ENCODE measurements at places on chromosomes 3 and 15.

DNA sequence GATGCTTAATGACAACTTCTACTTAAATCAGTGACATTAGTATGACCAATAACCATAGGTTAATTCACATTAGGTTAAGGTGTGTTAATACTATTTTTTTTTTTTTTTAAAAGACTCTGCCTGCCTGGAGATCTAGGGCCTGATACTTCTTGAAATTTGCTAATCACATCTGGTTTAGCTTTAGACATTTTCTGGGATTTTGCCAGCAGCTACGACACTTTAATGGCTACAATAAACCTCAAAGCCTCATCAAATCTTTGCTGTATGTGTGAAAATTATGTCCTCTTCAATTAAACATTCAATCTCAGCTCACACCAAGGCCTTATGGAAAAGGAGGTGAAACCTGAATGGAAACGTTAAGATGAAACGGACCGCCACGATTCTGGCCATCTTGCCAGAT lies 167.9 kb downstream of the GREM1 start:
- DNase-seq, result no peak

DNA sequence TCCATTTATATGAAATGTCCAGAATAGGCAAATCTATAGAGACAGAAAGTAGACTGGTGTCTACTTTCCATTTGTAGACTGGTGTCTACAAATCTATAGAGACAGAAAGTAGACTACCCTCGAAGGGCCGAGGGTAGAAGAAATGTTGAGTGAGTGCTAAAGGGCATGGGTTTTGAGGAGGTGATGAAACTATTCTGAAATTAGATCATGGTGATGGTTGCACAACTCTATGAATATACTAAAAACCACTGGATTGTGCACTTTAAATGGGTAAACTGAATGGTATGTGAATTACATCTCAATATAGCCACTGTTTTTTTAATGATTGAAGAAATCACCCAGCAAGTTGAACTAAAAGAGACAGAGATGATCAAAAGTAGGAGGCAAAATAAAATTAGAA lies 27.9 kb downstream of the TP53BP1 start:
- no peak for DNase-seq

DNA sequence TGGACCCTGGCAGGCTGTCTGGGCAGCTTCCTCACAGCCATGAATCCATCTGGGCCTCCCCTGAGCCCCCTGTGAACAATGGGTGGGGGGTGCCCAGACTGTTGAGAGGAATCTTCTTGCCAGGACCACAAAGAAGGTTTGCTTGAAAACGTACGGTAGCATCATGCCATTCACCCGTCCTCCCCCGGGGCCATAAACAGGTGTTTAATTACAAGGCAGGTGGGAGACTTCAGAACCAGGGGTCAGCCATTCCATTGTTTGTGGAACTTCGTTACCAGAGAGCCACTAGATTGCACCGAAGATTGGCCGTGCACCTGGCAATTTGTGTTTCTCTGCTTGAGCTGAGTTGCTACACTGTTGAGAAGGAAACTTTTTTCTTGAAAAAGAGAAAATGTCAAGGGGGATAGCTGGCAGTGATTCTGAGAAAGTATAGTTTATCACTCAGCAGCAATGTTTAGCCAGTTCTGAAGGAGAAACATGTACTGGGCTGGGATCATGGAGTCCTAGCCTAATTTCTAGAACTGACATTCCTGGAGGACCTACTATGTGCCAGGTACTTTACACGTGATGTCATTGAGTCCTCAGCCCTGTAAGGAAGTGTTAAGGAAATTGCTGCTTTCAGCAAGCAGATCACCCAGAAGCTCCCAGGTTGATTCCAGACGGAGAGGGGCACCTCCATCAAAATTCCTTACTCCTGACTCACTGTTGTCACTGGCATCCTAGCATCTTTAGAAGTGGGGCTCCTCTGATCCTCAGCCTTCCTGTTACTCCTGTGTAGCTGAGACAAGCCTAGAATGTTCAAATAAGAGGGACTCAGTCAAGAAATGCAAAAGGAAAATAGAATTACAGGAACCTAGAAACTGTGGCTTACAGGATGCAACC lies 103.8 kb upstream of the UBE2E1 start:
- DNase-seq, result no peak

- DNase-seq, result no peak
Observed at GRCh38 chr15:83012076-83012426, 612 bp upstream of the C15orf40 start.

- no peak for DNase-seq
Observed at GRCh38 chr3:118948146-118948545, 86.5 kb downstream of the IGSF11 start.

DNA sequence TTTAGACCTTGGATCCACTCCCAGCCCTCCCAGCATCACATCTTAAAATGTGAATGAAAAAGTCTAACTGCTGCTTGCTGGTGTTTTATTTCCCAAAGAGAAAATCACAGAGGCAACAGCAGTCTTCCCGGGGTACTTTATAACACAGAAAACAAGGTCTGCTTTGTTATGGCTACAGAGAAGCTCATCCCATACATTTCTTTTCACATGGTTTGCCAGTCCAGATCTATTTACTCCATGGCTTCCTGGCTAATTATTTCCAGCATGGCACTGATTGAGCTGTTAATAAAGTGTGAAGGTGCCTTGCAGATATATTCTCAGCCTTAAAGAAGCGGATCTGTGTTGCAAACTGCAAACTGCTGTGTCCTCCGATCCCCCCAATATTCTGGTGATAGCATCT lies 466.1 kb upstream of the CFAP20DC start:
- DNase-seq, result no peak

DNA sequence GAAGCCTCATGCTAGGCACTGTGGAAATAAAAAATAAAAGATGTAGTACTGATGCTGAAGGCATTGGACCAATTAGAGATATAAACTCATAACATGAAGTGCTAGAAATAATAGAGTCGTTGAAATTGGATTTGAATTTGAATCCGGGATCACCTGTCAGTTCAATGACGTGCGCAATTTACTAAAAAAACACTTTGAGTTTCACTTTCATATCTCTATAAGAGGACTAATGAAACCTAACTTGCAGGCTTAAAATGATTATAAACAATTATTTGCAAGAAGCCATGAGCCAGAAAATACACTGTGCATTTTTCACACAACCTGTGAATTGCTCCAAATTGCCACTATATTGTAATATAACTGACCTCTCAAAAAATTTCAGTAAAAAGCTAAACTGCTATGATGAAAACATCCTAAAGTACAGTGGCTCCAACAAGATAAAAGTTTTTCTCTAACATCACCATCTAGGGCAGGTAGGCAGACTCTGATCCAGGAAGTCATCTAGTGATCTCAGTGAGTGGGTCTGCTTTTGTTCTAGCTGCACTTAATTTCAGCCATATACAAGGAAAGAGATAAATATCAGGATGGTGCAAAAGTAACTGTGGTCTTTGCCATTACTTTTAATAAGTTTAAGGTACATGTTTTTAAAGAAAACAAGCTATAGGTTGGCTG lies 440.2 kb downstream of the CNTN6 start:
- DNase-seq, result no peak

DNA sequence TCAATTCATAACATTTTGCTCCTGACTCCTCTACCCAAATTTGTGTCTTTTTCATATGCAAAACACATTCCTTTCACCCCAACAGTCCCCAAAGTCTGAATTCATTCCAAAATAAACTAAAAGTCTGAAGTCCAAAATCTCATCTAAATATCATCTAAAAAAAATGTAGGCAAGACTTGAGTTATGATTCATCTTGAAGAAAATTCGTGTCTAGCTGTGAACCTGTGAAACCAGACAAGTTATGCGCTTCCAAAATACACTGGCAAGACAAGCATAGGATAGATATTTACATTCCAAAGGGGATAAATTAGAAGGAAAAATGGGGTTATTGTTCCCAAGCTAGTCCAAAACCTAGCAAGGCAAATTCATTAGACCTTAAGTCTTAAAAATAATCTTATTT lies 1302.0 kb upstream of the GBE1 start:
- DNase-seq, result no peak

DNA sequence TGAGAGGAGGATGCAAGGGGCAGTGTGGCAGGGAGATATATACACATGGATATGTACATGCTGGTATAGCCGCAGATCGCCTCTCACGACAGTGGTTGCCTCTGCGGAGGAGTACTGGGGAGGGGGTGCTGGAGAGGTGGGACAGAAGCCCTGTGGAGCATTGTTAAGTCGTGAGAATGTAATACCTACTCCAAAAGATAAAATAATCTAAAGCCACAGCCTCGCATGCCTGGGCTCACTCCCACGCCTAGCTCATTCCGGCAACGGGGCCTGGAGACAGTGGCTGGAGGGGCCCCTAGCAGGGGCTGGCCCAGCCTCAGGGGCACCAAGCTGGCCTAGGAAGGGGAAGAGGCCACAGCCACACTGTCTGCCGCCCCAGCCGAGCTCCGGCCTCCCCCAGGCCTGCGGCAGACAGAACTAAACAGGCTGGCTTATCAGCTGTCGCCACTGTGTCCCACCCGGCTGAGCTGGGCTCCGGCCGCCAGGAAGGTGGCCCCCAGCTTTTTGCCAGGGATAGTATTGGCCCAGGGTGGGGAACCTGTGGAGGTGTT lies 65.1 kb upstream of the LCTL start:
- no peak for DNase-seq

- DNase-seq, result no peak
Observed at GRCh38 chr3:186421946-186422345, 59.9 kb upstream of the DGKG start.

DNA sequence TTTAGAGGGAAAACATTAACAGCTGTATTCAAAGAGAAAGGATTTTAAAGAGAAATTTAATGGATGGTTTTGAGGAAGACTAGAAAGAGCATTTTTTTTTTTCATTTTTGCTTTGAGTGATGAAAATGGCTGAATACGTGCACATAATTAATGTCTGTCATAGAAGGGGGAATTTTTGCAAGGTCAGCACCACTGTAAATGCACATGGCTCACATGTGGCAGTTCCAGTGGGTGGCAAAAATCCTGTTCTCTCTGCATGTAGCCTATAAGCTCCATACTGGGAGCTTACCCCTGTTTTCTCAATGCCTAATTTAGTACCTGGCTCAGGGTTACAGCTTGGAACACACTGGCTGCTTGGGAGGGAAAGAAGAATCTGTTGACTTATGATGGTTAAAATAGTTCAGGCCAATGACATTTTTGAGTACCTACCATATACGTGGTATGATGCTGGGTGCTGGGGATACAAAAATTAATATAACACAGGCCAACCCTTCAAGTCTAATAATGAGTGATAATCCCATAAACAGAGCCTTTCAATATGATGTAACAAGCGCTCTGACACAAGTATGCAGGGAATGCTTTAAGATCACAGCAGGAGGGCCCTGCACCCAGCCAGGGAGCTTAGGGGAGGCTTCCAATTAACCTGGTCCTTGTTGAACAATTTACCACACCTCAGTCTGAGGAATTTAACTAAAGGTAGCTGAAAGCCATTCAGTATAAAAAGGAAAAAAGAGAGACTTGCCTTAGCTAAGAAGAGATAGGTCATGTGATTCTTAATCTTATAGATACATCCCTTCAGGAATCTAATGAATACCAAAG lies 33.0 kb downstream of the HSPBAP1 start:
- no peak for DNase-seq

DNA sequence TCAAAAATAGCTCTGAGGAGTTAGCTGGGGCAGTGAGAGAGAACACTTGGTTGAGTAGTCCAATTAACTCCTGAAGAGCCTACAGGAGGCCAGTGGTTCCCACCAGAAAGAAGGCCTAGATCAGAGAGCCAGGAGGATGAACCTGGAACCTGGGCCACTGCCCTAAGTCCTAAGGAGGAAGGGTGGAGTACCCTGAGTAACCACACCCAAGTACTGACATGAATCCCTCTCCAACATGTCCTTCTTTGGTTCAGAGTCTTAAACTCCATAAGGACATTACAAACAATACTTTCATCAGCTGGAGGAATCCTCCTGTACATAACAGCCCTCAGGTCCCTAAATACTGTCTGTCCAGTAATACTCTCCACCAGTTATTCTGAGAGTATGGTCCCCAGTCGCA lies 25.6 kb upstream of the C3orf62 start:
- DNase-seq, result no peak

GRCh38 chr15:48089702-48090101 lies 31.1 kb upstream of the SLC24A5 start:
- no peak for DNase-seq

- DNase-seq, result no peak
Observed at GRCh38 chr3:46712191-46713049, 5.2 kb downstream of the PRSS50 start.

DNA sequence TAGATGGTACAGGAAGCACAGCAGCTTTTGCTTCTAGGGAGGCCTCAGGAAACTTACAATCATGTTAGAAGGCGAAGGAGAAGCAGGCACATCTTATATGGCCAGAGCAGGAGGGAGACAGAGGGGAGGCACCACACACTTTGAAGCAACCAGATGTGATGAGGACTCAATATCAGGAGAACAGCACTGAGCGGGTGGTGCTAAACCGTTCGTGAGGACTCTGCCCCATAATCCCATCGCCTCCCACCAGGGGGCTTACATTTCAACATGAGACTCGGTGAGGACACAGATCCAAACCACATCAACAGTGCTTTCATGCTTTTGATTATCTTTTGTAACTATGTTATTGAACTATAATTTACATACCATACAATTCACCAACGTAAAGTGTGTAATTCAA lies 7.6 kb upstream of the TMEM44 start:
- DNase-seq, result peak; percentile 78

GRCh38 chr15:61449186-61449702 lies 220.1 kb upstream of the RORA start:
- DNase-seq, result no peak

DNA sequence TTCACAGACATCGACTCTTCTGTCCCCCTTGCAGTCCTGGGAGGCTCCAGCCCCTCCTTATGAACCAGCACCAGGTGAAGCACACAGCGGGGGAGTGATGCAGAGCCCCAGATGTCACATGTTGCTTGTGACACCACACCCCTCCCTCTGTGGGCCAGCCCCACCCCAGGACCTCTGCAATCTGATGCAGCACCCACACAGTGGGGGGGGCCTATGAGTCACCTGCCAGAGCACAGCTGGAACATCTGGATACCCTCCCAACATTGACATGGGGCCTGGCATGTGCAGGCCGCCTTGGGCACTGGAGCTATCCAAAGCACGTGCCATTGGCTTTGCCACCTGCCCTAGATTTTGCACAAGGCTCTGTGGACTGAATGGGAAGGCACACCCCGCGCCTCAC lies 70.5 kb downstream of the FEM1B start:
- DNase-seq, result no peak

GRCh38 chr15:45101749-45102148 lies 12.2 kb downstream of the DUOX2 start:
- DNase-seq, result no peak

- peak; percentile 26 for DNase-seq
Observed at GRCh38 chr3:100761211-100761942, 52.1 kb downstream of the TFG start.

DNA sequence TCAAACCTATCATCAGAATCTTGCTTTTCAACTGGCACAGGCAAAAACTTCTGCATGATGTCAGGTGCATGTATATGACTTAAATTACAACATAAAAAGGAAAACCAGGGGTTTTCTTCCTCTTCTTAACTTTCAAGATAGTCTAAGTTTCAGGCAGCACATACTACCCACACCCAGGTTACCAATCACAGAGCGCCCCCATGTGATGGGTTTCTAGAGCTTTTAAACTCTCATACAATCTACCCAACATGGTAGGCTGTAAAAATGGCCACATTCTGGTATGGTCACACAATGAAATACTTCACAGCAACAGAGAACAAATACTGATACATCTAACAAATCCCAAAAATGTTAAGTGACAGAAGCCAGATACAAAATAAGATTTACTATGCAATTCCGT lies 7.4 kb downstream of the MESD start:
- DNase-seq, result no peak

GRCh38 chr3:1216856-1217255 lies 124.0 kb downstream of the CNTN6 start:
- no peak for DNase-seq

Measured in Jurkat, Clone E6-1 (cell line).